Amygdala (tissue), 56 donors: ENCODE measurements at places on chromosomes 3 and 15.

GRCh38 chr15:71610728-71611552 is 199.4 kb upstream of the NR2E3 start:
- no peak for DNase-seq

DNA sequence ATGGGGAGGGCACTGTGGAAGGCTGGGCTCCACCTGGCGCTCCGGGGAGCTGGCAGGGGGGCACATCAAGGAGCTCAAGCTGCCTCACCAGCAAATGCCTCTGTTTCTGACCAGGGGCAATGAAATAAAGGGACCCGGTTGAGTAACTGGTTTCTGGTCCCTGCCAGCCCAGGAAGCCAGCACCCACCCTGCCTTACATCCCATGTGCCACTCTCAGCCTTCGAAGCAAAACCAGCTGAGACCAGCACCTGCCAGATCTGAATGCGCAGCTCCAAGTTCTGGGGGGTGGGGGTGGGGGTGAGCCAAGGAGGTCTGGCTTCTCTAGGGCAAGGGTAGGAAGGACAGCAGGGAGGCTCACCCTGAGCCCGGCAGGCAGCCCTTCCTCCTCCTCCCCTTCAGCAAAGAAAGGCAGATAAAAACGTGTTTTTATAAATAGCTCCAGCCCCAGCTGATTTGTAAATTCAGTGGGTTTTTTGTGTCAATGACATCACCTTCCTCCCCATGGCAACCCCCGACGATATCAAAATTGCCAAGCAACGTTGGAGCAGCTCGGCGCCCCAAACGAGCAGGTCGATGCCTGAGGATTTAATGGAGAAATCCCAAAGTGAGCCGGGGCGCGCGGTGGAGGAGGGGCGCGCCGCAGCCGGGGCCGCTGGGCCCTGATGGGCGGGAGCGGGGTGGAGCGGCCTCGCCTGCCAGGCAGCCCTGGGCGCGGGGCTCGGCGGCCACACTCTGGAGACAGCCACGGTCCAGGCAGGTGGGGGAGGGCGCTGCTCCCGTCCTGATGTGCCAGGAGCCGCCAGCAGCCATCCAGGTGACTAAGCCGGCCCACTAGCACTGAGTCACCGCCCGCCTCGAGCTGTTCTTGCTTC is at the start of gene PAK6:
Gene PAK6, plus strand, starts transcription at position 532 of the 872 bp plus-strand sequence. CDS start 25,723 bp downstream, outside the sequence.
- no peak for DNase-seq

GRCh38 chr15:60396958-60397771 is 621 bp downstream of the ANXA2 start:
- DNase-seq: no peak

DNA sequence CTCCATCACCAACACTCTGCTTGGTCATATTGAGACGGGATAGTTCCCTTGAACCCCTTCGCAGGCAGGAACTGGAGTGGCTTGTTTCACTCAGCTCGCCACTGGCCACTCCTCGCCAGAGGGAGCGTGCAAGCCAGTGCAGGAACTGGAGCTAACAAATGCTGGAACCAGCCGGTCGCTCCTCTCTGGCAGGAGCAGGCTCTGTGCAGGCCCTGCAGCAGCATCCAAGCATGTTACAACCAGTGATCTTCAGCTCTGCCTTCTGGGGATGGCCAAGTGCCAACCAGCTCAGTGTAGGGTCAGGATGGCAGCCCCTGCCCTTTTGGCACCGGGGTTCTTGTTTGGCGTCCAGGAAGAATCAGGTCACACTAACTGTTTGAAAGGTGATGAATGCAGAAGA is 329.0 kb upstream of the AZI2 start:
- peak; percentile 24 for DNase-seq

GRCh38 chr3:189353988-189354889 is 182.5 kb downstream of the TPRG1 start:
- DNase-seq: no peak

GRCh38 chr3:32448686-32449474 is 53.8 kb downstream of the CMTM6 start:
- DNase-seq: no peak

GRCh38 chr3:105513042-105513441 is 146.3 kb downstream of the ALCAM start:
- no peak for DNase-seq

- DNase-seq: no peak
Measured at GRCh38 chr3:137121704-137122314, 164.0 kb downstream of the IL20RB start.

GRCh38 chr3:49727924-49728361 is 4.2 kb upstream of the GMPPB start:
- no peak for DNase-seq

GRCh38 chr3:62636235-62636826 is 238.9 kb downstream of the CADPS start:
- DNase-seq: peak; percentile 9

DNA sequence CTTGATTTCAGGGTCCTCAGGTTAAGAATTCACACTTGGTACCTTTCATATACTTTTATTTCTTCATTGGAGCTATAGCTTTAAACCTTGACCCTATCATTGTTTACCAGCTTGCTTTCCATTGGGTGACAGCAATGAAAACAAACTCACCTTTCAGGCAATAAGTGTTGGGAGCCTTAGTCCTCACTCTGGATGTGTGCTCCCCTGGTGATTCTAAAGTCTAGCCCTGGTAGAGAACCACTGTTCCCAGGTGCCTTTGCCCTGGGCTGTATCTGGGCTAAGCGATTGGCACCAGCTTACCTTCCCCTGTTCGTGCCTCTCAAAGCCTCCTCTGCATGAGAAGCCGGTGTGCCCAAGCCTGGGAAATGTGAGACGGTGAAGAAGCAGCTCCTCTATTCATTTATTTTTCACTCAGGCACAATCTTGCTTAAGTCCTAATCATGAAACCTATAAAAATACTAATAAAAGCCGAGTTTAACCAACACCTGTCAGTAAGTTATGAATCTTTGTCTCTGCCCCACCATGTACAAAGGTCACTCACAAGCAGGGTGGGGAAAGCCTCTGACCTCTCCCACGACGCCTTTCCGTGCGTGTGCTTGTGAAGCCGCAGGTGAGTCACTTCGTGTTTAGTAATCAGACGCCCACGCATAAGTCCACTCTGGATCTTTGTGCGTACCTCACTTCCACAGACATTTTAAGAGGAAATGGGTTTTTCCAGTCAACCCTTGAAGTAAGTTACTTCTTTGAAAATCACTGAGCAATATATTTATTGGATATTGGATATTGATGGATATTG is 12.8 kb upstream of the ARRDC4 start:
- DNase-seq: no peak
